Fibroblast of mammary gland (primary cell): ENCODE measurements at places on chromosomes 4 and X.
A peak's percentile ranks its signal among the peaks of the same experiment; 100 is the strongest.

GRCh38 chr4:74623041-74623440, 171.3 kb downstream of the BTC start:
- DNase-seq: peak; percentile 72

GRCh38 chr4:26434030-26434639, 56.1 kb downstream of the CCKAR start:
- peak; percentile 46 for DNase-seq

DNA sequence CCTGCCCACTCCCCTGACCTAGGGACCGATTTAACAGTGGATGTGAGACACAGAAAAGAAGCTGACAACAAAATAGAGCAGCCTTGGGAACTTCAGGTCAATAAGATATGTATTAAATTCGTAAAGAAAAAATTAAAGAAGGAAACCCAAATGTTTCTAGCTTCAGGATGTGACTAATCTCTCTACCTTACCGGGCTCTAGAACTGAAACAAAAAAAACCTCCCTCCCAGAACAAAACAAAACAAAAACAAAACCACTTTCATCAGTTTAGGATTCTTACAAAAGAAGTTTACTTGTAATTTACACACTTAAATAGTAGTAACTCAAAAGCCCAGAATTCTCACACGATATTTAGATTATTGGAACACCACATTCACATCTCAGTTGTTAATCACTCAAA, 185.8 kb upstream of the RPS6KA3 start:
- no peak for DNase-seq

DNA sequence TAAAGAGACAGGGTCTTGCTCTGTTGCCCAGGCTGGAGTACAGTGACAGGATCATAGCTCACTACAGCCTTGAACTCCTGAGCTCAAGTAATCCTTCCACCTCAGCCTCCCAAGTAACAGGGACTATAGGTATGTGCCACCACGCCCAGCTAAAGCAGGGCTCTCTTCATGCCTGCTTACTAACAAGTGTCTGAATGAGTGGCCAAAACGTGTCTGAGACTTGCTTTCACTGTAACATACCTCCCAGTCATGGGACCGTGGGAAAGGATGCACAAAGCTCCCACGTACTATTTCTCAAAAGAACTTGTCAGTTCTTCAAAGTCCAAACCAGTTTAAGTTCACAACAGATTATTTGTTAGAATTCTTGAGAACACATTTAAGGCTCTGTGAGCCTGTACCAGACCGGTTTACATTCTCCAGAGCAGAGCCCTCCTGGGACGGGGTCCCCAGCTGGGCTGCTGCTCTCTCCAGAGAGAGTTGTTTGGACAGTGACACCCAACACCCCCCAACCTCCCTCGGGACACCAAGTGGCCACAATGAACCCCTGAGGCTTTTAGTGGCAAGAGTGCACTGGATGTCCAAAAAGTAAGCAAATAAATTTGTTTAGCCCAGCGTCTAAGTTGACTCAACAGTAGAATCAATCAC, 24.1 kb downstream of the SH3KBP1 start:
- peak; percentile 42 for DNase-seq

DNA sequence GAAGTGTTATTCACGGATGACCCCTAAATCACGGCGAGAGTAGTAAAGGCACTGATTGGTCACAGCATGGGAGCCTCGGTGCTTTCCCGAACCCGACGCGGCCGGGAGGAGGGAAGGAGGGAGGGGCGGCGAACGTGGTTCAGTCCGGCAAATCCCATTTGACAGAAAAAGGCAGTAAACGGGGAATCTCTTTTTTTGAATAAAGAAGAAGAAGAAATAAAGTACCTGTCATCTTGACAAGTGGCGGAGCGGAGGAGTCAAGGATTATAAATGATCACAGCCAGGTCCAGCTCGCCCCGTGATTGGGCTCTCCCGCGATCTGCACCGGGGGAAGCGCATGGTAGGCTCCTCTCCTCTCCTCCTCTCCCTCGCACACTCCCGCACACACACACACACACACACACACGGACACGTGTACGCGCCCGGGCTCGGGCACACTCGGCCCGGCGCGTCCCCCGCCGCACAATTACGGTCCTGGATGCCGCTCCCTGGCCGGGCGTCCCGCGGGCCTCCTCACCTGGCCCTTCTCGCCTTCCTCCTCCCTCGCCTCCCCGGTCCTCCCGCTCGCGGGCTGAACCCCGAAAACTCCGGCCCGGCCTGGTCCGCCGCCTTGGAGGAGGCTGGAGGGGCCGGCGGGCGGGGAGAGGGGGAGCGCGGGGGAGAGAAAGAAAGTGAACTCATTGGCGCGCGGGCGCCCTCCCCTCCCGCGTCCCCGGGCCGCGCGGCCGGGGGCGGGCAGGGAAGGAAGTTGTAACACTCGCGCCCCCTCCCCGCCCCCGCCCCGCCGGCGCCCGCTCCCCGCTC, 99.2 kb upstream of the TENM3 start:
- DNase-seq: peak; percentile 81

GRCh38 chrX:145393702-145394235, 146.5 kb downstream of the SPANXN1 start:
- no peak for DNase-seq

DNA sequence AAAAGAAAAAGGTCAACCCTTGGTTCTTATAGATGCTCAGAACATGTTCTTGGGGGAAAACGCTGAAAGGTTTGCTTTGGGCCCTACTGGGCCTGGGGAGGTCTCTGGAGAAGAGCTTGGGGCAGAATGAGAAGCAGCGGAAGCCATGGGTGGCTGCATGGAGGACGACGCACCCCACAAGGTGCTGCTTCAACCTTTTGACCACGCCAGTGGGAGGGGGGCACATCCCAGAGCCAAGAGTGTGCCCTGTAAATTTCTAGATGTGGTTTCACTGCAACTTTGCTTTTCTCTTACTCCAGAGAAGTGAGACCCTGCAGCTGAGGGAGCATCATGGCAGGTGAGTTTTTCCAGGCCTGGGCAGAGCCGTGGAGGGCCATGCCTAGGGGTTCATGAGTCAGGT, 3.2 kb downstream of the PRRG3 start:
- no peak for DNase-seq

- no peak for DNase-seq
Measured at GRCh38 chr4:187558391-187558790, 437.2 kb upstream of the ZFP42 start.

DNA sequence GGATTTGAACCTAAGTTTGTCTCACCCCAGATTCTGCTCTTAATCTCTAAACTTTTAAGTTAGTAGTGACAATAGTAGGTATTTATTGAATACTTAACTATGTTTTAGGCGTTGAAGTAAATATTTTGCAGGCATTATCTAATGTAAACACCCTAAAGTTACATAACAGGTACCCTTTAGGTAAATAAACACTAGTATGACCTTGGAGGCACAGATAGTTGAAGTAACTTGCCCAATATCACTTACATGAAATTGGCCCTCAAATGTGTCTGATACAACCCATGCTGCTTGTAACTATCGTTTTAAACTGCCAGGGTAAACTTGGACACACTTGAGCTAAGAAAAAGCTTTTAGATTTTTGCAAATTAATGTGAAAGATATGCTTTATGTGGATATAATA, 3.0 kb downstream of the HPRT1 start:
- no peak for DNase-seq

GRCh38 chrX:108217876-108218275, 126.3 kb downstream of the ATG4A start:
- no peak for DNase-seq

GRCh38 chr4:42344309-42344708, 53.0 kb upstream of the SHISA3 start:
- no peak for DNase-seq

GRCh38 chr4:71648448-71648847, 135.4 kb downstream of the GC start:
- DNase-seq: no peak

DNA sequence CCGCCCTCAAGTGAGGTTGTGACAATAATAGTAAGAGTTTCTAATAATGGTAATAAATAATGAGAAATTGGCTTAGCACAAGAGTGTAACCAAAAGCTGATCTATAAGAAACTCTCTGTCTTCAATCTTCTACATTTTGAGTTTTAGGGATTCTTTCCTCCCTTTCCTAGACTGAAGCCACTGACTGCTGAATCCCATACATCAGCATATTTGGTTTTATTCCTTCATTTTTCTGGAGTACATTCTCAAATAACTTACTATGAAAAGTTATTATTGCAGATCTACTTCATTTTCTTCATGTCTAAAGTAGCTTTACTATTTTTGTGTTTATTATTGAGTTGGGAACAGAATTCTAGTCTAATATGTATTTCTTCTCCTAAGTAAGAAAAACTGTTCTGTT, 49.9 kb upstream of the ADAD1 start:
- no peak for DNase-seq

GRCh38 chrX:75746891-75747639, 38.0 kb downstream of the MAGEE2 start:
- peak; percentile 2 for DNase-seq

GRCh38 chrX:107676559-107677378, 48.5 kb downstream of the PRPS1 start:
- DNase-seq: peak; percentile 97

GRCh38 chr4:181962321-181962720, 280.9 kb upstream of the TENM3 start:
- peak; percentile 54 for DNase-seq

DNA sequence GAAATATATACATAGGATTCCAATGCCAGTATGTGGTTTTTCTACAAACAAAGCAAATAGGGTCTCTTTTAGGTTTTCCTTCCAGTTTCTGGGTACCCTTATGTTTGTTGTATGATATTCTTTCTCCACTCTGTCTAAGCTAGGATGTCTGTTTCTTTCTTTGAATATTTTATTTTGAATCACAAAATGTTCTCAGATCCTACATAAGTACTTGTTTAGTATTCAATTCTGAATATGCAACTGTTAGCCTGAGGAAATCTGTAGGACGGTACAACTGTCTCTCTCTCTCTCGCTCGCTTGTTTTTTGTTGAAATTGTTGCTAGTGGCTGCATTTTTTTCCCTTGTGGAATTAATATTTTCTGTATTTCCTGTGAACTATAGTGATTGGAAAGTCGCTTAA, 163.2 kb downstream of the CCSER1 start:
- DNase-seq: no peak

DNA sequence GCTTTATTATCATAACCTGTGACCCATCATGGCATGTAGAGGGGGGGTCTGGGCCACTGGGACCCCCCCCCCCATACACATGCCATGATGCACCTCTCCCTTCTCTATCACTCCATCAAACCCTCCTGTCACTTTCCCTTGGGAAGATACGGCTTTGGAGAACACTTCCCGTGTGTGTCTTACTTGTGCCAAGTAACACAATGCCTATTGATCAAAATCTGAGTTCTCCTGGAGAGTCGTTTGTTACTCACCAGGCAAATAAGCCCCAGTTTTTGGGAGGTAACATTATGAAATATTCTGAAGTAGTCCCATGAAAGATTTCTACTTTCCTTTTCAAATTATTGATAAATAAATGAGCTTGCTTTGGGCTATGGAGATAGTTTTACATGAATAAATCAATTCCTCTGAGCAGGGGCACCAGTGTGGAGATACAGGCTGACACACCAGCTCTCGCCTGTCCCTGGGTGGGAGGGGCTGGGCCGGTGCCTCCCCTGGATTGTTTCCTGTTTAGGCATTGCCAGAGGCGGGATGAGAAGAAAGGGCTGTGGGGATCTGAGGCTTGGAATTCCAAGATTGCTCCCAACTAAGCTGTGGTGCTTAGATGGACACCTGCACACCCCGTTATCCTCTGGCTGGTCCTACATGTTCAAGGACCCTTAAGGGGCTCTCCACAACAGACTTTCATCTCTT, 63.2 kb upstream of the WWC2 start:
- DNase-seq: no peak

DNA sequence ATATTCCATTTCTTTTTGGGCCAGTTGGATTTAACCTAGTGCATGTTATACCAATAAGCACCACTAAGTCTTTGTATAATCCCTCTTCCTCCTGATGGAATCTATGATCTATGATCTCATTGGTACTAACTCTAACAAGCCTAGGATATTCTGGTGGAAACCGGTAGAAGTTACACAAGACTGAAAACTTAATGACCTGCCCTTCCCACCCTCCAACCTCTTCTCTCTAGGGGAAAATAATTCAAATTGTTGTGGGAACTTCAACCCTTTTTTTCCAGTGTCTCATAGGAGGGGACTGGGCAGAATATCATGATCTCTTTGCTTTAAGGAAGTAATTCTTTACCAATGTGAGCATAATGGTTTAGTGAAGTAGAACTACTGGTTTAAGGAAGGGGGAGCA, 289.5 kb upstream of the BOD1L1 start:
- DNase-seq: peak; percentile 97

DNA sequence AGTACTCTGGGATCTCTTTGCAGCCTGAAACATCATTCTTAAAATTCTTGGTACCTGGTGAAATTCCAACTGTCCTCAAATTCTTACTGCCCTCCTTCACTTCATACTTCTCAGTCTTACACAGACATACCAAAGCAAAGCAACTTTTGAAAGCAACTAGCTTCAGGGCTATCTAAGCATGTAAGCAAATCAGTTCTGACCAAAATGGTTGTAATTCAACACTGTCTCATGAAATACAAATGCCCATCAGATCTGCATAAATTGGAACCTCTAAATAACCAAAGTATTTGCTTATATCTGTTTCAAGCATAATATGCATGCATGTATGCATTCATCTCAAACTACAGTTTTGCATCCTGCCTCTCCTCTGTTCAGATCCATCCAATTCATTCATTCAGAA, 308.1 kb upstream of the PPARGC1A start:
- no peak for DNase-seq

GRCh38 chr4:101229116-101229515, 118.2 kb downstream of the PPP3CA start:
- no peak for DNase-seq

- DNase-seq: no peak
Measured at GRCh38 chr4:153063490-153063889, 127.4 kb downstream of the FHDC1 start.

DNA sequence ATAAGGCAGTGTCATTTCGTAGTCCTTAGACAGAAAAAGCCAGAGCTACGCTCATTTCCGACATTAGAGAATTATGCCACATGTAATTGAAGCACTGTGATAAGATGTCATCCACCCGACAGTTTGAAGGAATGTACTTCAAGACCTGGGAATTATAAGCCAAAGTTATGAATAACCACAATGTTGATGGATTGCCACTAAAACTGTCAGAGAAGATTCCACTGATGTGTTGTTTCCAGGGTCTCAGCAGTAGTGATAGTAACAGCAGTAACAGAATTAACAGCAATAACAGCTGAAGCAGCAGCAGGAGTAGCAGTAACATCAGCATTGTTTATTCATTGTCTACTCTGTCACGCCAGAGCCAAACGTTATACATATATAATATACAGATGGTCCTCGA, 24.7 kb downstream of the RAB33A start:
- DNase-seq: no peak
